Hippocampal formation (tissue), 2 donors: ENCODE measurements at places on chromosomes 1 and 21.

DNA sequence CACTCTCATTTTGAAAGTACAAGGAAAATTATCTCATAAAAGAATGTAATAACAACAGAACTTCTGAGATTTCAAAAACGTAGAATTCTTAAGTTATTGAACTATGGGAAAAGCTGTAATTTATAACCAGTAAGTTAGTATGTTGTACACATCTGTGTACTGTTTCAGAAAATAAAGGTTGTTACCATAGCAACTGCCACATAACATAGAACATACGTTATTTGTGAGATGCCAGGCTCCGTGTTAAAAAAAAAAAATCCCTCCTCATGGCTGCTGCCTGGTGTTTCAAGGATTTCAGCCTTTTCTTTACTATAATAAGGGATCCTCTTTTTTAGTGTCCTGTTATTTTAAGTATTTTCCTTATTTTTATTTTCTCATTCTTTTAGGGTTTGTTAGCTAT, 79.5 kb downstream of the RWDD3 start:
- DNase-seq: no peak

GRCh38 chr1:60213253-60213652, 139.7 kb upstream of the C1orf87 start:
- DNase-seq: no peak

DNA sequence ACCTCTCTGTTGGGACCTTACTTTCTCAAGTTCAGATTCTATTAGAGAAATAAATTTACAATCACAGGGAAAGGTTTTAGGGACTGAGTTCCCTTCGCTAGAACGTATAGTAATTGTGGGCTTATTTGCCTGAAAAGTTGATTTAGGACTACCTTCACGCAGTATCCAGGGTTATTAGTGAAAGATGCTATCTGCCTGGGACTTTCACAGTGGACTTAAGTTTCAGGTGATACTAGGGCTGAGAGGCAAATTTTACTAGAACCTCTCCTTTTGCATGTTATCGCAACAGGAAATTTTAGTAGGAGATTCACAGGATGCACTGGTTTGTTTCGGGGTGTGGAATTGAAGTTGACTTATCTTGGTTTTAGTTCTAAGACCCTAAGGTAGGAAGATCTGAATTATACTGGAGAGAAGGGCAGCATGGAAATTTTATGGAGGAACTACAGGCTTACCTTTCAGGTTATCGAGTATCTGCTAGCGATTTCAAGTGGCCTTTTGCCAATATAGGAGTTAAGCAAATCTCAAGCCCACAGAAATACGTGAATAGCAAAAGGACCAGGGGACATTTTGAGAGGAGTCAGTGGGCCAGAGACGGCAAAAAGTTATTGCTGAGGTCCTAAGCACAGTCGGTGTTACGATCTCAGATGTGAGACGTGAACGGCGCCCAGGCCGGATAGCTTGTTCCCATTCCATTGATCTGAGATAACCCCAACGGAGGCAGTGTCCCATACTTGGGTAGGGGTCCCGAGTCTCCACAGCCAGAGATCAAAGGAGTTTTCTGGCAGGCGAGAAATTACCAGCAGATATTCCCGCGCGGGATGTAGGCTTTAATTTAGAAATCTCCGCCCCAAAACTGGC, 723 bp upstream of the GNAI3 start:
- no peak for DNase-seq

DNA sequence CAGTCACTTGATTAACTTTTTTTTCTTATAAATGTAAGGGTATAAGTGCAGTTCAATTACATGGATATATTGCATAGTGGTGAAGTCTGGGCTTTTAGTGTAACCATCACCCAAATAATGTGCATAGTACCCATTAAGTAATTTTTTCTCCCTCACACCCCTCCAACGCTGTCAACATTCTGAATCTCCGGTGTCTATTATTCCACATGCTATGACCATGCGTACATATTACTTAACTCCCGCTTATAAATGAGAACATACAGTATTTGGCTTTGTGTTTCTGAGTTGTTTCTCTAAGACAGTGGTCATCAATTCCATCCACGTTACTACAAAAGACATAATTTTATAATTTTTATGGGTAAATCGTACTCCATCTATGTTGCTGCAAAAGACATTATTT, 1191.1 kb downstream of the NCAM2 start:
- no peak for DNase-seq

DNA sequence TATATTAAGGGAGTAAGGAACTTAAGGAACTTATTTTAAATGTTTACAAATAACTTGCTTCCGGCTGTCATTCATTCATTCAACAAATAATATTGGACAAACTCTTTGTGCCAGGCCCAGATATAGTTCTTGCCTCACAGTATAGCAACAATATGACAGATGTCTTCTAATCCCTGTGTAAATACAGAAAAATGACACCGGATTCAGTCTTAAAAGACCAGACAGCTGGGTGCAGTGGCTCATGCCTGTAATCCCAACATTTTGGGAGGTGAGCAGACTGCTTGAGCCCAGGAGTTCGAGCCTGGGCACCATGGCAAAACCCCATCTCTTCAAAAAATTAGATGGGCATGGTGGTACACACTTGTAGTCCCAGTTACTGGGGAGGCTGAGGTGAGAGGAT, 23.7 kb downstream of the EIF2B3 start:
- DNase-seq: no peak

DNA sequence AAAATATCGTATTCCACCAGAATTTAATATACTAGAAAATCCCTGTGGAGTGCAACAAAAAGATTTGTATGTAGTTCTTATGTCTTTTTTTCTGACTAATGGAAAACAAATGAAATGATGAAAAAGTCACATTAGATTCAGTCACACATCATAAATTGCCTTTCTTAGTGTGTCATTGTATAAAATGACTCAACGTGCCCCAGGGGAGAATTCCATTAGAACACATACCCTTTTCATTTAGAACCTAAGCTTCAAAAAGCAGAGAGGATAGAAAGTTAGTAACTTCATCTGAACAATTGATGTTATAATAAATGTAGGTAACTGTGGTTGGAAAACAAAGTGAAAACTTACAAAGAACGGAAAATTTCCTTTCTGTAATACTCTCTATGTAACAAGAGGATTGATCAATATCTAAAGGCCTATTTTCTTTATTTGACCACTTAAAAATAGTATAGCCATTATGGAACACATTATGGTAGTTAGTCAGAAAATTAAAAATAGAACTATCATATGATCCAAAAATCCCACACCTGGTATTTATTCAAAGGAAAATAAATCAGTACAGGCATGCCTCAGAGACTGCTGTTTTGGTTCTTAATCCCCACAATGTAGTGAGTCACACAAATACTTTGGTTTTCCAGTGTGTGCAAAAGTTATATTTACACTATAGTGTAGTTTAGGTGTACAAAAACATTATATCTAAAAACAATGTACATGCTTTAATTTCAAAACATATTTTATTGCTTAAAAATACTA, 1016.1 kb downstream of the KCNT2 start:
- no peak for DNase-seq

DNA sequence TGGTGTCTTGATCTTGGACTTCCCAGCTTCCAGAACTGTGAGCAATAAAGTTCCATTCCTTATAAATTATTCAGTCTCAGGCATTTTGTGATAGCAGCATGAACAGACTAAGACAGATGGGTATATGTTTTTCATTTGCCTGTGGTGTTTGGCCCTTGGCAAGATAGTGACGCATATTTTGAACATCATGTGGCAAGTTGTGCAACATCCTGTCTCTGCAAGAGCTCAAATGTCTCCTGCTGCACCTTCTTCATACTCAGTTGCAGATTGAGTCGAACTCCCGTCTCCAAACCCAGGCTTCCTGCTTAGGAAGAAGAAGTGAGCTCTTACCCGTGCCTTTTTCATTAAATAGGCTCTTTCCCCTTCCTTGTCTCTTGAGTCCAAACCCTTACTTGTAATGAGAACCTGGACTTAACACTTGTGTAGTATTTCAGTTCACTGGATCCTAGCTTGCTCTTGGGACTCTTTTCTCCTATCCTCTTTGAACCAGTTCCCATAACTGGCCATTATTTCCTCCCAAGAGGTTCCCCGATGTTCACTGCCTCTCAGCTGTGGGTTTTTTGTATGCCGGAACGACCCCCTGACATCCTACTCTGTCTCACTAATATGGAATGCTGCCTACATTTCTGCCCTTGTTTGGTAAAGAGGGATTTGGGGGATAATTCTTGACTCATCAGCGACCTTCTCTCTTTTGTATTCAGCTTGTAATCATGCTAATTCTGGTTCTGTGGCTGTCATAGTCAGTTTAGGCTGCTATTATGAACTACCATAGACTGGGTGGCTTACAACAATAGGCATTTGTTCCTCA, 125.0 kb upstream of the KCNK2 start:
- DNase-seq: no peak
